Activated CD4-positive, alpha-beta memory T cell treated with anti-CD3 and anti-CD28 coated beads for 36 hours (primary cell): ENCODE measurements at places on chromosomes 2 and 18. TPM values are rescaled to one million over a fixed set of nuclear protein-coding genes. Genes with fewer than 3 reads are reported as not detected.

GRCh38 chr2:45237128-45237527 lies 227.9 kb upstream of the SIX2 start:
- H3K27ac ChIP-seq = no peak overlapping the region
- peaks cover 26% of the 10 kb centered on the region for H3K27me3 ChIP-seq
- no peaks in the 10 kb centered on the region for H3K36me3 ChIP-seq
- no peak for DNase-seq

CRYGB gene
- total RNA-seq = not detected

SCG2 gene
- not detected for total RNA-seq

LYPD1 gene
- not detected for total RNA-seq

GRCh38 chr2:236874866-236875481 lies 210.7 kb upstream of the COPS8 start:
- H3K4me1 ChIP-seq = peaks cover 7% of the 10 kb centered on the region
- no peaks in the 10 kb centered on the region for H3K27me3 ChIP-seq
- H3K27ac ChIP-seq = no peak overlapping the region

AOX1 gene
- total RNA-seq = 0.38 TPM

DNA sequence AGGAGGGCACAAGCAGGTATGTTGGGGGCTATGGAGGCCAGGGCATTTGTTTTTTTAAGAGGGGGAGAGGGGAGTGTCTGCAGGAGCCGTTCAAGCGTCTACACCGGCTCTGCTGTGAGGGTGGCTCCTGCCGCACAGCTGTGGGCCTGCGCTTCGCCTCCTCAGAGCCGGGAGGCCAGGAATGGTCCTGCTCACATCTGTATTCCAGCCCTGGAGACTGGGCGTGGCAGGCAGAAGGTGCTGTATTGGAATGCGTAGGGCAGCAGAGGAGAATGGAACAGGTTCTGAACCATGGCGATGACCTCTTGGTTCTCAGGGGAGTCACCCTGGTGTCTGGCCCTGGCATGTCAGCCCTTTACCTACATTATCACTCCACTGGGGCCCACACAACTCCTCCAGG lies 26.8 kb upstream of the INHBB start:
- no peaks in the 10 kb centered on the region for H3K36me3 ChIP-seq
- no peak overlapping the region for H3K4me3 ChIP-seq
- no peaks in the 10 kb centered on the region for H3K27me3 ChIP-seq
- DNase-seq = no peak
- no peak overlapping the region for H3K27ac ChIP-seq

TEKT4 gene
- total RNA-seq = not detected

DNA sequence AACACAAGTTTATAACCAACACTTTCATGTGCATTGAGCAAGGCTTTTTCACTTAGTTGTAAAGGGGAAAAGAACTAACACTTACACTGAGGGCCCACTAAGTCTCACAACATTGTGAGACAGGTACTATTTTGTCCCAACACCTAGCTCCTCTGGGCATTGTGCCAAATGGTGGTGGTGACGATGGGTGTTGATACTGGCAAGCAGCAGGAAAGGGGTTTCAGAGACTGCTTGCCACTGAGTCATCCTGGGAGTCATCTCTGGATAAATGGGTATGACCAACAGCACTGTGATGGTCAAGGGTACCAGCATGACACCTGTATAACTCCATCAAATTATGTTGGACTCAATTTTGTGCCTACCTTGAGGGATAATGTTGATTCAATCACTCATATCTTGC lies 138.8 kb upstream of the ITGA6 start:
- no peaks in the 10 kb centered on the region for H3K27me3 ChIP-seq
- peaks cover 18% of the 10 kb centered on the region for H3K4me1 ChIP-seq
- no peak overlapping the region for H3K4me3 ChIP-seq
- DNase-seq = peak; percentile 53

DNA sequence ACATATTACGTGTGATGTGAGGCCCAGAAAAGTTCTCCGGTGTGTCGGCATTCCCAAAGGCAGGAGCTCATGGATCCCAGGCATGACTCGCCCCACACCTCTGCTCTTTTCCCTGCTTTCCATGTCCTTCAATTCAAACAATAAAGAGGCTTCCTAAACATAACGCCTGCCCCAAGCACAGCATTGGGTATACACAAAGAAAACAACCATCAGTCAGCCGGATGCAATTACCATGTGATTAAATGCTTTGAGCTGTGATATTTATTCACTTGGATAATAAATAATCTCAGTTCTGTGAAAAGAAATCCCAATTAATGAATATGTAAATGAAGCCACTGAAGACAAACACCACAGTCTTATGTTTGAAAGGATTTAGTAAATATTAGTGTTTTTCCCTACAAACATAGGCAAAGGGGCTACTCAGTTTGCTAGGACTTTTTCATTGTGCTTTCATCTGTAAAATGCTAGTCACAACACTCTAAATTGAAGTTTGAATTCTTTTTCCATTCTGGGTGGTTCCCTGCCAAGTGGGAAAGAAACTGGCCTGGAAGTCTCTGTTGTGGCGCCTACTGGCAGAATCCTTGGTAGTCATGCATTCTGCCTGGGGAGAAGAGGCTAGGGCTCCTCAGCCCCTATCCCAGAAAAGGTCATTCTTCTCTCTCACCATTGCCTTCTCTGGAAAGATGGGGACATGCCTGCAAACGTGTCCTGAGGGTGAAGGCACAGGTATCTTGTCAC lies 144.7 kb downstream of the COL6A3 start:
- H3K36me3 ChIP-seq = no peaks in the 10 kb centered on the region
- no peak overlapping the region for H3K4me3 ChIP-seq
- H3K27me3 ChIP-seq = peaks cover 20% of the 10 kb centered on the region
- no peak overlapping the region for H3K27ac ChIP-seq
- H3K4me1 ChIP-seq = no peaks in the 10 kb centered on the region
- no peak for DNase-seq

DNA sequence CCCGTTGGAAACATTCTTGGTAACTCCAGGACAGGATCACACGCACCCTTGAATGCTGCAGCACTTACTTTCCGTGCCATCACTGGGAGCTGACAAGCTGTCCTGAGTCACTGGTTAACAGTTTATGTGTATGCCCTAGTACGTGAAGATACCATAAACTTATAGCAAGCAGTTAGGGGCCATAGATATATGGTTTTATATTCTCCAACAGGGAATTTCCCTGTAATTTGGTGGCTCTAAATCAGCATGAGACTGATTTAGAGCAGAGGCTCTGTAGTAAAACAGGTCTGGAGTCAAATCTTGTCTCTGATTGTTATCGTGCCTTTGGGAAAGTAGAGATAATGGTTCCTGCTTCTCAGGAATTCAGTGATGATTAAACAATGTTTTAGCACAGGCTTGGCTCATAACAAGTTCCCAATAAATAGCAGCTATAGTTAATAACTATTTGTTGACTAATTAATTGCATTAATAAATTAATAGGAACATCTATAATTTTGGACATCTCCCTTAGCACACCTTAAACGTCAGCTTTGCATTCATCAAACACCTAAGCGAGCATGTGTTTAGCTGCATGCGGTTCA lies 215.2 kb downstream of the VAPA start:
- H3K4me3 ChIP-seq = no peak overlapping the region
- H3K36me3 ChIP-seq = no peaks in the 10 kb centered on the region
